ENCODE measurements at places on chromosomes 1 and 21. TPM values are rescaled to one million over a fixed set of nuclear protein-coding genes. Genes with fewer than 3 reads are reported as not detected.

KRTAP10-12 gene
- not detected for total RNA-seq

SERPINC1 gene
- not detected for total RNA-seq

MYCL gene
- 0.17 TPM for total RNA-seq

WDR64 gene
- total RNA-seq, result not detected

FCRL4 gene
- not detected for total RNA-seq

MARK1 gene
- not detected for total RNA-seq

STK40 gene
- 59.9 TPM for total RNA-seq

F3 gene
- total RNA-seq, result 0.30 TPM

ALDH4A1 gene
- 9.0 TPM for total RNA-seq

KMO gene
- total RNA-seq, result 0.42 TPM

TLCD4 gene
- total RNA-seq, result 0.15 TPM

KLF17 gene
- not detected for total RNA-seq

SLC30A1 gene
- total RNA-seq, result 9.6 TPM

LORICRIN gene
- not detected for total RNA-seq

TCHH gene
- 0.17 TPM for total RNA-seq

APCS gene
- not detected for total RNA-seq

GPR161 gene
- total RNA-seq, result 0.46 TPM

ASCL5 gene
- not detected for total RNA-seq

FAM177B gene
- total RNA-seq, result not detected

All from activated CD8-positive, alpha-beta memory T cell treated with anti-CD3 and anti-CD28 coated beads for 36 hours (primary cell).